ENCODE measurements at places on chromosomes 5 and 9.

GRCh38 chr5:113167985-113168384, 191.4 kb downstream of the DCP2 start:
- no peak for DNase-seq

GRCh38 chr9:18111146-18111545, 362.8 kb upstream of the ADAMTSL1 start:
- DNase-seq: no peak

DNA sequence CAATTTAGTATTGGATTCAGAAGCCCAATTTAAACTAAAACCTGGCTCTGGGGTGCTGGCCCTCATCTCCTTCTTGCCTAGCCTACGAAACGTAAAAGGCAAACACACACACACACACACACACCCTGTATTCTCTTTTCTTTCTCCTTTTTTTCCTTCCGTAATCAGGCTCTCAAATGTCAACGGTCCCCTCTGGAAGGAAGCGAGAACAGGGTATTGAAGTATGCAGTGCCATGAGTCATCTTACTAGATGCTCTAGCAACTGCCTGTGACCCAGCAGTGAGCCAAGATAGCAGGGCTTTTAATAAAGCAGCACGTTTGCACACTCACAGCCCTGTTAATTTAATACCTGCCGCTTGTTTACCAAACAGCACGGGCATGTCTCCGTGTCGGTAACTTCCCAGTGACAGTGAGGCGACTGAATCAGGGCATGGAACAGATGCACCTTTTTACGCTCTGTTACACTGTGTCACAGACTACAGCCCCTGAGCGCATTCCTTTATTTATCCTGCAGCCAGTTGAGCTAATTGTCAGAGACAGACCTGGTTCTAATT, 243.8 kb downstream of the BNC2 start:
- DNase-seq: no peak

DNA sequence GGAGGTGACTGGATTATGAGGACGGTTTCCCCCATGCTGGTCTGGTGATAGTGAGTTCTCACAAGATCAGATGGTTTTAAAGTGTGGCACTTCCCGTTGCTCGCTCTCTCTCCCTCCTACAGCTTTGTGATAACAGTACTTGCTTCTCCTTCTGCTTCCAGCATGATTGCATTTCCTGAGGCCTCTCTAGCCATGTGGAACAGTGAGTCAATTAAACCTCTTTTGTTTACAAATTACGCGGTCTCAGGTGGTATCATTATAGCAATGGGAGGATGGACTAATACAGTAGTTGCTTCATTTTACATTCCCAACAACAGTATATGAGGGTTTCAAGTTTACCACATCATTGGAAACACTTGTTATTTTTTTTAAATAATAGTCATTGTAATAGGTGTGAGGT, 937.3 kb upstream of the ARRDC3 start:
- DNase-seq: no peak

DNA sequence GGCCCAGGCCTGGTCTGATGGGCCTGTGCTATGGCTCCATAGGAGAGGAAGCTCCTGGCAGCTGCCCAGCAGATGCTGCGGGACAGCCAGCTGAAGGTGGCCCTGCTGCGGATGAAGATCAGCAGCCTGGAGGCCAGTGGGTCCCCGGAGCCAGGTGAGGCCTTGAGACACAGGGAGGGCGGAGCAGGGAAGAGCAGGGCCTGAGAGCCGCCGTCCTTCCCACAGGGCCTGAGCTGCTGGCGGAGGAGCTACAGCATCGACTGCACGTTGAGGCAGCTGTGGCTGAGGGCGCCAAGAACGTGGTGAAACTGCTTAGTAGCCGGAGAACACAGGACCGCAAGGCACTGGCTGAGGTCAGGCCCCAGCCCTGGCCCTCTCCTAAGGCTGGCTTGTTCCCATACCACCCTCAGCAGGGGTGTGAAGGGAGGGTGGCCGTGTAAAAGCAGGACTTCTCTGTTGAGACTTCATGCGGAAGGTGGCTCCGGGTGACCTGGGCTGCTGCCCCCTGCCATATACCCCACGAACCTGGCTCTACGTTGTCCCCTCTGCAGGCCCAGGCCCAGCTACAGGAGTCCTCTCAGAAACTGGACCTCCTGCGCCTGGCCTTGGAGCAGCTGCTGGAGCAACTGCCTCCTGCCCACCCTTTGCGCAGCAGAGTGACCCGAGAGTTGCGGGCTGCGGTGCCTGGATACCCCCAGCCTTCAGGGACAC, 4.5 kb downstream of the PKN3 start:
- no peak for DNase-seq

DNA sequence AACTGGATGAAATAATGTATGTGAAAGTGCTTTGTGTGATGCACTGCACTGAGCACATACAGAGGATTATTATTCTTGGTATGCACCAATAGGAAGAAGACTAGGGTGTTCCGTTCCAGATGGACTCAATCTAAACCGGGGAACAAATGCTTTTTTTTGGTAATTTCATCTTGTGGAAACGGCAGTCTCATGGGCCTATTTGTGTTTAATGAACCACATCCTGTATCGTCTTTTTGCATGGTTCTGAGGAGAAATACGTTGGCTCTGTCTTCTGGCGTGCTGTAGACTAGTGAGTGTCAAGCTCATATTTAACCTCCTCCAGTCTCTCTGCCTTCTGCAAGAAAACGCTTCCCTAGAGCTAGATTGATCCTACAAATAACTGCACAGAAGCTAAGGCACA, 30.0 kb downstream of the TRIM32 start:
- no peak for DNase-seq

GRCh38 chr5:145983446-145983845, 47.1 kb downstream of the SH3RF2 start:
- no peak for DNase-seq

DNA sequence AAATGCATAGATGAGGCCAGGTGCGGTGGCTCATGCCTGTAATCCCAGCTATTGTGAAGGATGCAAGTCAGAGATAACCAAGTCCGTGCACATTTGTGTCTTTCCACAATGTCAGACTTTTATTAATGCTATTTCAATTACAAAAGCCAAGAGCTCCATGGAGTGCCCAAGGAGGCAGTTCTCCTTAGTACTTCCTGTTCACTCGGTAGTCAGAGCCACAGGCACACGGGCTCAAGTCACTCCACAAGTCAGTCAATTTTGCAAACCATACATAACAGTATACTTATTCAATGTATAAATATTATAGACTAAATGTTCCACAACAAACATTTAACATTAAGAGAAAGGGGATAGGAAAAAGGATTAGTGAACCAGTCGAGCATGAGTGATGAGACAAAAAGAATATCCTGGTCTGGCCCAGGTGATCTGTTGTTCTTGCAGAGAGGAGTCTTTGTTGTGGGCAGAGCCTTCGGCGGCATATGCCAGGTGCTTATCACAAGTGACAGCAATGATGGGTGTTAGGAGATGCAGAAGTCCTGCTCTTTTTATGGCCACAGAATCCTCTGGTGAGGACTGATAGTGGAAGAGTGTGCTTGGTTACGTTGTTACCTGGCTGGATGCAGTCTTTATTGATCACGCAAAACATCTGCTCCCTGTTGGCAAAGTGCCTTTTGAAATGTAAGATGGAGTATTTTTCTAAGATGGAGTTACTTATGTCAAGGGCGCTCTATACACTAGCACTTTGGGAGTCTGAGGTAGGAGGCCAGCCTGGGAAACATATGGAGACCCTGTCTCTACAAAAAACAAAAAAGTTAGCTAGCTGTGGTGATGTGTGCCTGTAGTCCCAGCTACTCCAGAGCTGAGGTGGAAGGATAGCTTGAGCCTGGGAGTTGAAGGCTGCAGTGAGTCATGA, 167.0 kb upstream of the FBXL17 start:
- DNase-seq: no peak

GRCh38 chr5:109945097-109945678, 255.5 kb downstream of the MAN2A1 start:
- no peak for DNase-seq
